ENCODE measurements at places on chromosomes 7 and 10.

- peak; percentile 32 for DNase-seq
These were observed 17.8 kb downstream of the NPSR1 start for GRCh38 chr7:34675749-34676374.

GRCh38 chr7:1781369-1781768 lies 111.3 kb downstream of the ELFN1 start:
- DNase-seq: no peak

- no peak for DNase-seq
These were observed 647 bp upstream of the GSAP start for GRCh38 chr7:77416621-77417371.

DNA sequence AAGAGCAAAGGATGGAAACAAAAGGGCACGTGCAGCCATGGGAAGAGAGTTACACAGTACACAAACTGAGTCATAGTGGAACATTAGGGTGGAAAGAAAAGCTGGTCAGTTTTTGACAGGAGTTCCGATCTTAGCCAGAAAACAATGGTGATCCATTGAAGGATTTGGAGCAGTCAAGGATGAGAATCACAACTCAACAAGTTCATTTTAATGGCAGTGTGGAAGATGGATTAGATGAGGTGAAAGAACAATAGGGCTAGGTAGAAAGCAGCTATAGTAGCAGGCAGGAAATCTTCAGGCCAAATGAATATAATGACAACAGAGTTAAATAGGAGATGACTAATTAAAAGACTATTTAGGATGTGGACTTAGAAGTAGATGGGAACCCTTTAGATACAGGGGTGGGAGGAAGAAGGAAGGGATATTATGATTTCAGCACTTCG lies 136.3 kb downstream of the DOCK4 start:
- DNase-seq: no peak

GRCh38 chr10:96765406-96766240 lies 45.3 kb upstream of the PIK3AP1 start:
- DNase-seq: peak; percentile 76

GRCh38 chr7:149844445-149844844 lies 6.3 kb downstream of the ZNF862 start:
- DNase-seq: no peak

DNA sequence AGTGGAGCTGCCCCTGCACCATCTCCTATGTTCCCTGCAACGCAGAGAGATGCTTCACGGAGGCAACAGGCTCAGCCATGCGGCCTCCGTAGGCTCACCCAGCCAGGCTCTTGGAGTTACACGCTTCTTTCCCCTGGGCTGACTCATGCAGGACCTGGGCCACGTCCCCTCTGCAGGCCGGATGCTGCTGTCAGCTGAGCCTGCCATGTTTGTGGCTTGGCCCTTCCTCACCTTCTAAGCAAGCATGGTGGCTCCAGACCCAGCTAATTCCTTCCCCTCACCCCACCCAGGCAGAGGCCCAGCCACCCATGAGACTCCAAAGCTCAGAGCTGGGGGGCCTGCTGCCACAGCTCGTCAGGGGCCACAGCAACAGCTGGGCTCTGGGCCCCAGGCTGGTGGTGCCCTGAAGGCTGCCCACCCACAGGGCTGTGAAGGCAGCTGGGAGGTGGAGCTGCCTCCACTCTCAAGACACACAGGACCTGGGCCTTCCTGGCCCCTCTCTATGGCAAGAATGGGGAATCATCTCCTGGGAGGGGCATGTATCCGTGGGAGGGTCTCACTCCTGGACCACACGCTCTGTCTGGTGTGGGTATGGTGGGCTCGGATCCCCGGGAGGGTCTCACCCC lies 219.6 kb downstream of the ELFN1 start:
- DNase-seq: peak; percentile 4

- no peak for DNase-seq
These were observed 41.7 kb downstream of the VCL start for GRCh38 chr10:74039561-74040145.

GRCh38 chr10:97533888-97534287 lies 35.2 kb downstream of the UBTD1 start:
- no peak for DNase-seq

- peak; percentile 22 for DNase-seq
These were observed 537 bp downstream of the FOXK1 start for GRCh38 chr7:4682621-4683042.

DNA sequence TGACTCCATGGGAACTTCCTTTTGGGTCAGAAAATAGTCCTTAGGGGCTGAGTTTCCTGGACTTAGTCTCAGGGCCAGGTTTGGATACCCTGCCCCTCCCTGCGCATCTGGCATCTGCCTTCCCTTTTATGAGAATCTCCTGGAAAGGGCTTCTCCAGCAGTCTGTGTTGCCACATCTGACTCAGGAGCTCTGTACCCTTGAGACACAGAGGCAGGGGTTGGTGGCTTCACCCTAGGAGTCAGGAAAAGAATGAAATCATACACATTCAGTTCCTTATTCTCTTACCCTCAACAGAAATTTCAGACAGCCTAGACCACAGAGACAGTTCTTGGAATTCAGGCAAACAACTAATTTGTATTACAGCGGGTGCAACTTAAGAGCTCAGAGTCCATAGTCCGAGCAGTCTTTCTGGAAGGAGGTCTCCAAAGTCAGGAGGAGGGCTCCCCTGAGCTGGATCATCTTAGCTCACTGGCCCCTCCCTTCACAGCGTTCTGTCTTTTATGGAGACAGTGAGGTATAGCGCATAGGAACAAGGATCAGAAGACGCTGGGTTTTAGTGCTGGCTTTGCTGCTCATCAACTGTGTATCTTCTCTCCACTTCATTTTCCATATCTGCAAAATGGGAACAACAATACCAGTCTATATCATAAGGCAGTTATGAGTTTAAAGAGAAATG lies 3.0 kb upstream of the PLAU start:
- DNase-seq: no peak

DNA sequence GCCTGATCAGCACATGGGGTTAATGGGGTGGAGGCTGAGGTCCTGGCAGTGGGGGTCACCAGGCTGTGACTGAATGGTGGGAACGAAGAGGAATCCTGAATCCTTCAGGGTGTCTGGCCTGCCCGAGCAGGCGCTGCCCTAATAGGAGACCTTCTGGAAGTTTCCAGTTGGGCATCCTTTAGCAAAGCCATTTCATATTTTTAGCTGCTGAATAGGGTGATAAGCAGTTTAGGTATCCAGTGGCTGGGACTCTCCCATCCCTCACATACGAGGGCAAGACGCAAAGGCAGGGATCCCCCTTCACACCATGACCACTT lies 159.3 kb downstream of the SH3PXD2A start:
- no peak for DNase-seq

DNA sequence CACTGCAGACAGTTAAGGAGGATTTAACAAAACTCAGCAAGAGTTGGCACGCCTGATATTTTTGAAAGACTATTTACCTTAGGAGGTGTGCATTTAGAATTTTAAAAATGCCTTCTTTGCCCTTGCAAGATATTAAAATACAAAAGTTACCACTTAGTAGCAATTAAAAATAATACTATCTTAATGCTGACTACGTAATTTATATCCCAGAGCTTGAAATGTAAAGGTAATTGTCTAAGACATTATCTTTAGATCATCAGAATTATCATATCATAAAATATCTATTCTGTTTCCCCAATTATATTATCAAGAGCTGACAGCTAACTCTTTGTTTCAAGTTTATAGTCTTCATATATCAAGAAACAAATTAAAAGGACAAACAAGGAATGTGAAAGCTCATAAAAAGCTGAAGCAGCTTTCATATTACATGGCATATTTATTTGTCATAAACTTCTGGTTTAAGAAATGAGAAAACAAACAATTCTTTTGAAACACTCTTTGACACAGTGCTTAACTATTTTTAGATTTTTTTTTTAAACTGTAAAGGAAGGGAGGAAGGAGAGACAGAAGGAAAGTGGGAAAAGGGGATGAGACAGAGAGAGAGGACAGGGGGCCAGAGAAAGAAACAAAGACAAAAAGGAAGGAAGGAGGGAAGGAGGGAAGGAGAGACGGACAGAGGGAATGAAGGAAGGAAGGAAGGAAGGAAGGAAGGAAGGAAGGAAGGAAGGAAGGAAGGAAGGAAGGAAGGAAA lies 73.5 kb downstream of the RTKN2 start:
- no peak for DNase-seq

DNA sequence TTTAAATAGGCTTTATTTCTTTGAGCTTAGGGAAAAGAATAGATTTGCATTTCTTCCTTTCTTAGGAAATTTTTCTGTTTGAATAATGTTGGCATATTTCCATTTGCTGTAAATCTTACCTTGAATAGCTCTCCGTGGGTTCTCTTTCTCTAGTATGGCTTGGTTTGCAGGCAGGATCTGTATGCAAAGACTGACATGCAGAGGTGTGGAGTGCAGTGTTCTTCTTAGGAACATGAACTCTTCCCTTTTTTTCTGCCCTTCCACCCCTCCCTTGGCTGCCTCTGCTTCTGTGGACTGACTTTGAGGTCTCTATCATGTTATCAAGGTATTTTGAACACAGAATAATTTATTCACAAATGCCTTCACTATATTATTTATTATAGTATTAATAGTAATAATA lies 222.8 kb downstream of the LHFPL3 start:
- DNase-seq: no peak

DNA sequence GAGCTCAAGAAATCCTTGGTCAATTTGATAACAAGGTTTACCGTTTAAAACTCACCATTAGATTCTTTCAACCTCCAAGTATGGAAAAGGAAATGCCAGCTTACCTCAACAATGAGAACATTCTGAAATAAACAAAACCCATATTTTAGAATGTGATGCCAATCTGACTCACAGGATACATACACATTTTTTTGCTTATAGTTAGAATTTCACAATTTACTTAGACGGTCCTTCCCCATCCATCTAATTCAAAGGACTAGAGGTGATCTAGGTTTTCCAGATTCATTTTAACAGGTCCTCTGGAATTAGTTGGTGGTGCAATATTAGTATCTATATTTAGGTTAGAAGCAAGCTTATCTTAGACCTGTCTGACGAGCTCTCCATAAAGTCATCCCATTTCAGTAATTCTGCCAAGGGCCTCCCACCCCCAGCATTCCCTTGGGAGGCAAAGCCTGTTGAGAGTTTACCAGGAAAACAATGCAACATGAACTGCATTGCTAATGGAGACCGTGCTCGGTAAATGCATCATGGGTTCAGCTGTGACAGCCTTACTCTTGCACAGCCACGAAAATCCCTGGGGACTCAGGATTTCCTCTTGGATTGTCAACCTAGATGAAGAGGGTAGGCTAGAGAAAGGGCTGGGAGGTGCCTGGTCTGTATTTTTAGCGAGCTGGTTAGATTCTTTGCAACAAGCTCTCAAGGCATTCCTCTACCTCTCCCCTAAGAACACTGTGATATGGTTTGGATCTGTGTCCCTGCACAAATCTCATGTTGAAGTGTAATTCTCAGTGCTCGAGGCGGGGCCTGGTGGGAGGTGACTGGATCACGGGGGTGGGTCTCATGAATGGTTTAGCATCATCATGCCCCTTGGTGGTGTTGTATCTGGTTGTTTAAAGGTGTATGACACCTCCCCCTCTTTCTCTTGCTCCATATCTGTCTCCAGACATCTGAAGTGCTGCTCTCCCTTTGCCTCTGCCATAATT lies 93.8 kb downstream of the PRTFDC1 start:
- DNase-seq: no peak

DNA sequence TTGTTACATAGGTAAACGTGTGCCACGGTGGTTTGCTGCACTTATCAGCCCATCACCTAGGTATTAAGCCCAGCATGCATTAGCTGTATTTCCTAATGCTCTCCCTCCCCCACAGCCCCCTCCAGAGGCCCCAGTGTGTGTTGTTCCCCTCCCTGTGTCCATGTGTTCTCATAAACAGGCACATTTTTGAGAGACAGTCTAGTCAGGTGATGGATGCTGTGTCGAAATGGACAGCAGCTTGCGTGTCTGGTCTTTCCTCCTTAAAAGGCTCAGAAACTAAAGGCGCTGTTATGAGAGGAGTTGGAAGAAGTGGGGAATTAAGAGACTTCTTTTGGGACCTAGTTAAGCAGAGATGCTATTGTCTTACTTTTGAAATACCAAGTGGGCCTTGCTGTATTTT lies 296.0 kb downstream of the BBS9 start:
- no peak for DNase-seq

- no peak for DNase-seq
These were observed 78.7 kb downstream of the MYOF start for GRCh38 chr10:93403152-93404047.

- no peak for DNase-seq
These were observed 33.5 kb downstream of the FIGNL1 start for GRCh38 chr7:50416527-50417182.
